ENCODE measurements at places on chromosomes 12 and 14.

GRCh38 chr12:55610598-55610997 is 26.1 kb upstream of the OR10P1 start:
- DNase-seq: no peak

- no peak for DNase-seq
Measured at GRCh38 chr14:37466623-37467088, 128.4 kb downstream of the FOXA1 start.

- DNase-seq: no peak
Measured at GRCh38 chr14:101065246-101065645, 161.7 kb upstream of the RTL1 start.

DNA sequence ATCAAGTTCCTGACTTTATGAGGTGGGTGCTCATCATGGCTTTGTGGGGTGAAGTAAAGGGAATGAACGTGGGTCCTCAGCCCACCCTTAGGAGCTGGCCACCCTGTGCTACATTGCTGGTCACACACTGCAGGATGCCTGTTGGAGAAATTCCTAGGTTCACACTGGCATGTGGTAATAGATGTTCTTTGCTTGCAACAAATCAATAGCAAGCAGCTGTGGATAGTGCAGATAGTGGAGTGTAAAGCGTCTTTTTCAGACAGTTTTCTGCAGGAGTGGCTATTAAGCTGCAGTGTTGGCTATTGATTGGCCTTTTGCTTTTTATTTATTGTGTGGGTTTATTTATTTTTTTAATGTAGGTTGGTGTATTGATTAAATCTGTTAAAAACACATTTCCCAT is 822.7 kb downstream of the NRXN3 start:
- no peak for DNase-seq

GRCh38 chr12:12528361-12529270 is 34.0 kb downstream of the DUSP16 start:
- no peak for DNase-seq

DNA sequence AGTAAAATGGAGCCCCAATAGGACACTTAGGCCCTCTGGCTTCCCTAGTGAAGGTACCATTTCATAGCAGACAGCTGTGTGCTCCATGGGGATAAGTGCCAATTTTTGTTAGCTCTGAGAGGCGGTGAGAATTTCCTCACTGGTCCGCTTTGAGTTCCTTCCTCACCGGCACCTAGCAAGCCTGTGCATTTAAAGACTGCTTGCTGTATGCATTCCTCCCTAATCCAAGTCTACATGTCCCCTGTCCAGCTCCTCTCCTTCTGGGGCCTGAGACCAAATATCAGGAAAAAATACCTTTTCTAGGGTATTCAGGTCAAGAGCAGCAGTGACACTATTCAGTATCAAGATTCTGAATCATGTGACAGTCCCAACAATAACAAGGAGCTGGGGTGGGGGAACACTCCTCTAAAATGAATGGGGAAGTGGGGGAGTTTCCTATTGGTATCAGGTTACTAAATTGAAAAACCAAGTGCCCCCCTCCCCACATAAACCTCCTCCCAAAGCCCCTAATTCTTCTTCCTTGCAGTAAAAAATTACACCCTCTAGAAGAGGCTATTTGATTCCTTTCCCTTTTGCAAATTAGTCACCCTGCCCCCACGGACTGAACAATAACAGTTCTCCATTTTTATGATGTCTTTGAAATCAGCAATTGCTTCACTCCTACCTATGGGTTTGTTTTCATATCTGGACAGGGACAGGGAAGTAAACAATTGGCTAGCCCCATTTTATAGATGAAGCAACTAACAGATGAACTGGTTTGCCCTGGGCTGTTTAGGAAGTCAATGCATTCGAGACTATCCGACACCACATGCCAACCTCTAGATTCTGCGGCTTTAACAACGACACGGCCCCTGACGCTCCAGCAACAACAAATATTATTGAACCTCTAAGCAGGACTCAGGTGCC is 28.9 kb downstream of the BCL11B start:
- DNase-seq: no peak

- DNase-seq: peak; percentile 87
Measured at GRCh38 chr12:121784460-121784859, 9.0 kb downstream of the RHOF start.
